ENCODE measurements at places on chromosomes 2 and 18. TPM values are rescaled to one million over a fixed set of nuclear protein-coding genes. Genes with fewer than 3 reads are reported as not detected.

DNA sequence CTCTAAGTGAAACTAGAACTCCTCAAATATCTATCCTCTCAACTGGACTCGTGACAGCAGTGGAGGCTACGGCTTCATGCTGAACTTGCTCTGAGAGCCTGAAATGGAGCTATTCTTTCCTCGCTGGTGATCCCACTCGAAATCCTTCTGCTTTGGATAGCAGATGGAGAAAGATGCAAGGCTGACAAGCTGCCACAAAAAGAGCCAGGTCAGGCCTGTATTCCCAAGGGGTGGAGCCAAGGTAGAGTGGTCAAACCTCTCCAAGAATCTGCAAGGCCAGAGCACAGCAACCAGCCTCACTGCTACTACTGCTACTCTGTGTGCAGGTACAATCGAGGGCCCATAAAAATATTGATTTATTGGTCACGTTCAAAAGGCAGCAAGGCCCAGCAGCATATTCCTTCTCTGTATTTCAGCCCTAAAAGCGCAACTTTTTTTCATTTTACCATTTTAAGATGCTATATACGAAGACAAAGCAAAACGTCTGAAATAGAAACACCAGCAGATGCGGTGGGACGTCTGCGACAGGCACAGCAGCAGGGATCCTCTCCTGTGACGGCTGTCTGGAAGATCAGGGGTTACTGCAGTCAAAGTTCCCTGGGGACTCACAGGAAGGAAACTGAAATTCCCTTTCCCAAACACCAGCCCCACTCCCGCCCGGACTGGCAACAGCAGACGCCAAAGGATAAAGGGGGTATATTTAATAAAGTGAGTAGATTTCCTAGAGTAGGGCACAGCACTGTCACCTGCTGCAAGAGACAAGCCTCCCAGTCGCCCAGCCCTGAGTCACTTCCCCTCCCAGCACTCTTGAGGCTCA, 2.4 kb downstream of the SPRED2 start:
- DNase-seq: no peak

Gene CFAP65
- total RNA-seq: not detected

GRCh38 chr2:121232626-121233265, 52.3 kb downstream of the TFCP2L1 start:
- DNase-seq: no peak

Gene LYPD6B
- total RNA-seq: not detected
